ENCODE measurements at places on chromosomes 3 and 15.

DNA sequence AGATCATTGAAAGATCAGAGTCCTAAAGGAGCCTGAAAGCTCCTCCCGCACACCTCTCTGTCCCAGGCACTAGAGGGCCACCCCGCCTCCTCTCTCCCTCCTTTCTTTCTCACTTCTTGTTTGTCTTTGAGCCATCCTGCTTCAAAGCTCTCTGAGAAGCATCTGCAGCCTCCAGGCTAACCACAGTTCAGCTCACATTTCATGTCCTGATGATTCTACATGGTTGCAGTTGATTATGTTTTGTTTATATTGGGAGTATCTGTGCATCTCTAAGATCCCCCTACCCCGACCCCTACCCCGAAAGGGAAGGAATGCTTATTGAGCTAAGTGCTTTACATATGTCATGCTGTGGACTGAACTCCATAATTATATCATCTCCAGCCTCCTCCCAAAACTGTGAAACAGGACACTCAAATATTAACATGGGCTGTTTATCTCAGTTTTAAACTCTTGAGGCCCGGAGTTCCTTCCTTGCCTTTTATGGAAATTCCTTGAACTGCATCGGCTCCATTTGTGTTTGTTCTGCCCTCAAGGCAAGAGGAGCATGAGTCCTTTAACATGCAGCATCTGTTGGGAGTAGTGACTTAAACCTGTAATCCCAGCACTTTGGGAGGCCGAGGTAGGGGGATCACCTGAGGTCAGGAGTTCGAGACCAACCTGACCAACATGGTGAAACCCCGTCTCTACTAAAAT is 30.9 kb downstream of the MGLL start:
- peak; percentile 77 for DNase-seq

GRCh38 chr3:68740087-68740486 is 192.3 kb downstream of the TAFA4 start:
- DNase-seq: no peak

DNA sequence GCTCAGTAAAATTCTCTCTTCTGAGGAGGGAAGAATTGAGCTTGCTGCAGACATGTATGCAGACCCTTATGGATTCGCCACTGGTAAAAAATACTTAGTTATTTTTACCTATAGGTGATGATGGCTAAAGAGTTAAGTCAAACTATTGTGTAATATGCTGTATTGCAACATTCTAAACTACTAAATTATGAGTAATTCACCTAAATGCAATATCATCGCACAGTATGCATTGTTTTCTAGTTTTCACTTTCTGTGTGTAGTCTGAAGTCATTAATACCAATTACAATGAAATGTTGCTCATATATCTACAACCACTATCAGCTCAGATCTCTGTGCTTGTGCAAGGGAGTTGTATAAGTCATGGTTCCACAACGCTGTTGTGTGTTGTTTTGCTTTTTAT is 48.7 kb upstream of the ROBO2 start:
- no peak for DNase-seq

- no peak for DNase-seq
These were observed 41.2 kb downstream of the OIP5 start for GRCh38 chr15:41291065-41291631.

- no peak for DNase-seq
These were observed 137.7 kb upstream of the ICE2 start for GRCh38 chr15:60616628-60617027.

GRCh38 chr3:46024131-46024530 is 3.2 kb downstream of the XCR1 start:
- DNase-seq: peak; percentile 29

- peak; percentile 44 for DNase-seq
These were observed 51.0 kb downstream of the RASA2 start for GRCh38 chr3:141537856-141538255.

- peak; percentile 50 for DNase-seq
These were observed 15.4 kb downstream of the SH3BP5 start for GRCh38 chr3:15316998-15317435.

- DNase-seq: no peak
These were observed 37.2 kb upstream of the TMEM115 start for GRCh38 chr3:50396502-50396901.

DNA sequence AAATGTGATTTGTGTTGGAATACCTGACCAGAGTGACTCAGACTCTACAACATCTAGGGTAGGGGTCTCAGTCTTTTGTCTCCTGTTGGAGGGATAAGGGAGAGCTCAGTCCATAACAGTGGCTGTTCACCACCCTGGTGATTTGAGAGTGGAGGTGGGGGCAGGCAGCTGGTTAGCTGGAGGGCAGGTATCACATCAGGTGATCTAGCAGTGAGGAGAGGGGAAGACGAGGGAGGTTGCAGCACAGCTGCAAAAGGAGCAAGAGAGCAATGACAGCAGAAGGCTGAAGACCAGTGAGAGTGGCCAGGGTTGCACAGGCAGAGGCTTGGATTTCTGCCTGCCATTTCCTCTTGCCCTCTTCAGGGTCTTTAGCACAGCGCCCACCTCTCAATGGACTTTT is 38.4 kb downstream of the PLCL2 start:
- no peak for DNase-seq
